ENCODE measurements at places on chromosomes 7 and 10.
A peak's percentile ranks its signal among the peaks of the same experiment; 100 is the strongest.

DNA sequence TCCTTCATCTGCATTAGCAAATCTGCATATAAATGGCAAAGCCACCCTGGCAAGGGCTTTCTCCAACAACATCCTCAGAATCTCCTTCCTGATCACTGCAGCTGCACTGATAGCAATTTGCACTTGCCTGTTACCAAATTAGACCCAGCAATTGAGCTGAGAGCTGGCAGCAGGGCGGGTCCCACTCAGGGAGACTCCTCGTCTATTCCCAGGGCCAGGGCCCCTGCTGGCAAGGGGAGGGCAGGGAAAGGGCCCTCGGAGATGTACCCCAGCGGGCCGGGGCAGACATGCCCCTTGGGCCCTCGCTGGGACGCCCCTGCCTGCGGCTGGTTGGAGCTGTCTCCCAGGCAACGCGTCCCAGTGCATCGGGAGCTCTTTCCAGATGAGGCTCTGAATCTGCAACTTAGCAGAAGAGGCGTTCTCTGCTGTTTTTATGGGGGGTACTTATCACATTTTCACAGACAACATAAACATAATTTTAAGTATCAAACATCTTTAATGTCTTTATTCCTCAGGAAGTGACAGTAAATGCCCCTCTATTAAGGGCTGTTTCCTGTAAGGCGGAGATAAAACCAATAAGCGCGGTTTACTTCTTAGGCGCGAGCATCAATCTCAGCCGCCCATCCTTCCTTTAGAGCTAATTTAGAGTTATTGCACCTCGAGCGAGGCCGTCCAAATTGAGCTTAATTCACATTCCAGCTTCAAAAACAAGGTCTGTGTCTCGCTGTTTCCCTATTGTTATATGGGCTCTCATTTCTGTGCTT is 249.0 kb upstream of the PPP2R2D start:
- DNase-seq, result peak; percentile 69

- no peak for DNase-seq
These were observed 146.6 kb upstream of the PDE1C start for GRCh38 chr7:32216759-32217158.

DNA sequence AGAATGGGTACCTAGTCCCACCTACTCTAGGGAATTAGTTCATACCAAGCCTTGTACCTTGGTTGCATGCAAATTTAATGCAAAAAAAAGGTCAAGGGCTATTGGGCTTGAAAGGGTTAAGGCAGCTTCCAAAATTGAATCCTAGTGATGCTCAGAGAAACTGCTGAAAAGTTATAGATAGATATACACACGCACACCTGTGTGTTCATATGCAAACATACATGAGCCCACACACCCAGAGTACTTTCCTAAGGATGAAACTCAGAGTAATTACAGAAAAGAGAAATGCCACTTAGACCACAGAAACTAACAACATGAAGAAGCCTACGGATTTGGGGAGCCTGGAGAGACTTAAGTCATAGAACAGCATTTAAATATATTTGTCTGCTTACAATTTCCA is 1.5 kb downstream of the SLC25A13 start:
- DNase-seq, result no peak

DNA sequence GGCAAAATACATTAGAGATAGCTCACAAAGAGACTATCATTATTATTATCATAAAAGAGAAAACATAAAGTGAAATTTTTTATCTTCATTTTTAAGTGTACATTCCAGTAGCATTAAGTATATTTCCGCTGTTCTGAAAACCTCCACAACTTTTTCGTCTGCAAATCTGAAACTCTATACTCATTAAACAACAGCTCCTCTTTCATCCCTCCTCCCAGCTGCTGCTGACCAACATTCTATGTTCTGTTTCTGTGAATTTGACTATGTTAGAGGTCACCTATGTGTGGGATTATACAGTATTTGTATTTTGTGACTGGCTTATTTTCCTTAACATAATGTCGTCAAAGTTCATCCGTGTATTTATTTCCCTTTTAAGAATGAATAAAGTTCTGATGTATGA is 429.3 kb upstream of the TPK1 start:
- no peak for DNase-seq

DNA sequence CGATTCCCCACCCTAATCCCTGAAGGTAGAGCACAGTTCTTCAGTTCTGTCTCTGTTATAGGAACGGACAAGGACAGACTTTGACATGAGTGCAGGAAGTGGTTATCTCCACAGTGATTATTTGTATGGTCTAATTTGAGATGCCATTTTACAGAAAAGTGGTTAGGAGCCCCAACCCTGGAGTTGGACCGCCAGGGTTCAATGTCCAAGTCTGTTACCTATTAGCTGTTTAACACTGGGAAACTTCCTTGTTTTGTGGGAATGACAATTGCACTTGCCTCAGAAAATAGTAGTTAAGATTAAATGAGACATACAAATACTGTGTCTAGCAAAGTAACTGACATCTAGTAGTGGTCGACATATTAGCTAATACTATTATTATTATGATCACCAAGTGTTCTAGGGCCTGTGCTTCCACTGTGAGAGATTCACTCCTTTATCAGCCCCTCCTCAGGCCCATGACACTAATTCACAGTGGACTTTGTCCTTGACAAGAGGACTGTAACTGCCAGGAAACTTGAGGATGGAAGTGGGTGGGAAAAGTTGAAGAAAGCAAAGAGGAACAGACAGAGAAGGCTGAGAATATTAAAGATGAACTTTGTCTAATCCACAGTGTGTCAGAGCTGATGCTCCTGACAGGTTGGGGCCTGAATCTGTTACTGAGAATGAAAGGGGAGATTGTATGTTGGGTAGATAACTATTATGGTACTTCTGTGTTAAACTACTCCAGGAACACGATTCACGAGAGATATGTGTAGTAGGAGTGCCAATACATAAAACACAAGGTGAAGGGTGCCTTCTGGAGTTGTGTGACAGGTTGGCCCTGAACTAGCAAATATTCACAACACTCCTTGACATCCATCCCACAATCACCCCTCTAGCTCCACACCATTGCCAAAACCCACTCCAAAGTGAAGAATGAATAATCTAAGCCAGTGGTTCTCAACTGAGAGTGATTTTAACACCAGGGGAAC is 66.4 kb downstream of the TAC1 start:
- no peak for DNase-seq
